ENCODE measurements at places on chromosomes 6 and 20.

- DNase-seq, result peak; percentile 94
Measured at GRCh38 chr6:99016355-99016754, 68.6 kb upstream of the FBXL4 start.

DNA sequence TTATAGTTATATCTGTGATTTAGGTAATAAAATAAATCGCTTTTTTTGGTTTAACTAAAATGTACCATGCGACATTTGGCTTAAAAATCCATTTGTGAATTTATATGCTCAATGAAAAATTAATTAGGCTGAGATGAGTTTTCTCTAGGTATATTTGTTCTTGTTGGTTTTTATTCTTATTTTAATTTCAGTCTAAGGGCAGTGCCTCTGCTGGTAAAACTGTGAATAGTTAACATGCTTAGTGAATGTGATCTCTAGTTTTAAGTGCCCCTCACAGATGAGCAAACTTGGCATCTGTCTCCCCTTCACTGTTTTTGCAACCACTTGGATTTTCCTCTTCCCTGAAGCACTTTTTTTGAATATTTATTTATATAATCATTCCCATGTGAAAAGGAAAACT, 822.7 kb downstream of the GRIK2 start:
- DNase-seq, result no peak

GRCh38 chr6:49097116-49097515, 365.9 kb downstream of the MMUT start:
- no peak for DNase-seq

DNA sequence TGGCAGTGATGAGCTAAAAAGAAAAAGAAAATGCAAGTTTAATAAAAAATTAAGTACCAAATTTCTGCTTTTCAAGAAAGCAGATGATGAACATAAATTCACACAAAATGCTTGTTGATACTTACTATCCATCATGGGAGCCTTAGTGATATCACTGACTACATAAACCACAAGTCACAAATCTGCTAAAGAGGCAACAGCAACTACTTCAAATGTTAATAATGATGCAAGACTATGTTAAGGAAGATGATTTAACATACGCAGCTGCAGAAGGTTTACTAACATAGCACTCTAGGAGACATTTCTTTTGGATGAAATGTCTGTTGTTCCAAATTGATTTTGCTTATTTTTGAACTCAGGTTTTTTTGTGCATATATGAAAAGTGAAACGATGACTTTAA, 18.6 kb downstream of the FYN start:
- peak; percentile 55 for DNase-seq

GRCh38 chr20:34571753-34572152, 13.2 kb downstream of the MAP1LC3A start:
- no peak for DNase-seq

GRCh38 chr20:57808264-57809070, 98.7 kb upstream of the PMEPA1 start:
- no peak for DNase-seq

- no peak for DNase-seq
Measured at GRCh38 chr6:39841923-39842322, 49.7 kb downstream of the DAAM2 start.
